D341Med (cell line): ENCODE measurements at places on chromosomes 13 and 19.

DNA sequence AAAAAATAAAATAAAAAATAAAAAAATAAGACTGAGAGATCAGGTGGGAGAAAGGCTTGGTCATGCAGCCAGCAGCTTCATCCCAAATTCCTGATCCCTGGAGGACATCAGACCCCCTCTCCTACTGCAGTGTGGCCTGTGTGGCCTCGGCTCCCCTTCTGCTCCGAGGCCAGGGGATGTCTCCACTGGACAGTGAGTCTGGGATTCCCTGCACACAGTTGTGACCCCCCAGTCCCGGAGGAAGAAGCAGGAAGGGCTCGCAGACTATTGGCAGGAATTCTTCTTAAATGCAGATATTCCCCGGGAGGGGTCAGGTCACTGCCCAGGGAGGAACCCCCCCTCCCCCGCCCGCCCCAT lies 41.9 kb downstream of the ZNF627 start:
- no peak for DNase-seq

DNA sequence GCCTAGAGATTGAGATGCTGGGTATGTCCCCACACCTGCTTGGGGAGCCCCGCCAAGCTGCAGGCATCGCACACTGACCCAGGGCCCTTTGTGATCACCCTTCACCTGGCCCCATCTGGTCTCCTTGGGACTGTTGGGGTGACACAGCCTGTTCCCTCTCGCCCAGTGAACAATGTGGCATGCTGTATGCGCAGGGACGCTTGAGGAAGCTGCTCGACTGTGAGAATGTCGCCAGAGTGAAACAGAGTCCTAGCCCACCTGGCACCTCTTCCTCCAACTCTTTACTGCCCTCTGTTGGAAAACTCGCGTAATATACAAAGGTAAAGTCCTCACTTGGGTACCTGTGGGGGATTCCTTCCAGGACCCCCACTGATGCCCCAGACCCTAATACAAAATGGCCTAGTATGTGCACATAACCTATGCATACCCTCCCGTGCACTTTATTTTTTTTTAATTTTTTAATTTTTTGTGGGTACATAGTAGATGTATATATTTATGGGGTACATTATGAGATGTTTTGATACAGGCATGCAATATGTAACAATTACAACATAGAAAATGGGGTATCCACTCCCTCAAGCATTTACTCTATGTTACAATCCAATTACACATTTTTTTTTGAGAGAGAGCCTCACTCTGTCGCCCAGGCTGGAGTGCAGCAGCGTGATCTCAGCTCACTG lies 9.0 kb downstream of the BLOC1S3 start:
- peak; percentile 73 for DNase-seq

DNA sequence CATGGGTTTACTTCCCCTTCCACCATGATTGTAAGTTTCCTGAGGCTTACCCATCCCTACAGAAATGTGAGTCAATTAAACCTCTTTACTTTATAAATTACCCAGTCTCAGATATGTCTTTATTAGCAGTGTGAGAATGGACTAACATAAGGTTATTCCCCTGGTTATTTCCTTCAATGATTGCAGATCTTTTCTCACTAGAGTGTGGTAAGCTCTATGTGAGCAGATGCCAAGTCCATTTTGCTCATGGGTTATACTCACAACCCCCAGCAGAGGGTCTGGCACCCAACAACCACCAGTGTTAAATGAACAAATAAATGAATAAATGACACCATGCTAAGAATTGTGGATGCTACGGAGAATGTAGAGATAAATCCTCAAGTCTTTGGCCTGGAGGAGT lies 472.8 kb downstream of the LIG4 start:
- DNase-seq: no peak

GRCh38 chr19:41689993-41690800 lies 2.1 kb upstream of the CEACAM7 start:
- no peak for DNase-seq

DNA sequence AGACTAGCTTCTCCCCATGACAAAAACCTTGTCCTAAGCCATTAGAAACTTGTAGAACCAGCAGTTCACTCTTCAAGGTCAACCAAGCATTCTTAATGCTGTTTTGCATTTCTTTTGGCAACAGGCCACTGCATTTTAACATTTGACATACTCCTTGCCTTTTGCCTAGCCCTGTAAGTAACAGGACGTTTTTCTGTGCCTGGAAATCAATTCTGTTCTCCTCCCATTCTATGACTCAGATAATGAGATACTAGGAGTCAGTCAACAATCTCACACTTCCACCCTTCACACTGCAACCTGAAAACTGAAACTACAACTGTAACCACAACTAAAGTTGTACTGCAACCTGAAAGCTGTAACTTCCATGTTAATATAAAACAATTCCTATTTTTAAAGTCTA lies 268.7 kb downstream of the MZT1 start:
- no peak for DNase-seq

DNA sequence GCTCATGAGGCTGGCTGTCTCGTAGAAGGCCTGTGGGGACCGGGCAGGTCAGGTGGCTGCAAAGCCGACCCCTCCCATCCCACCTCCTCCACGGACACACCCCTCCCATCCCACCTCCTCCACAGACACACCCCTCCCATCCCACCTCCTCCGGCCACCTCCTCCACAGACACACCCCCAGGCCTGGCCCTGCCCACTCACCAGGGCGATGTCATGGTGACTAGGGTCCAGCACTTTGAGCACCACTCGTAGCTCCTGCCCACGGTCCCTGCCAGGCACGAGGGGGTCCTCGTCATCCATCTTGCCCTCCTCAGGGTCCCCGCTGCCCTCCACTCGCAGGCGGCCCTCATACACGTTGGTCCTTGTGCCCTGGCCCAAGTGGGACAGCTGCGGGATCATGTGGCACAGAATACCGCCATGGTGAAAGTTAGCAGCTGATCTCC lies 18.8 kb downstream of the TYK2 start:
- no peak for DNase-seq

DNA sequence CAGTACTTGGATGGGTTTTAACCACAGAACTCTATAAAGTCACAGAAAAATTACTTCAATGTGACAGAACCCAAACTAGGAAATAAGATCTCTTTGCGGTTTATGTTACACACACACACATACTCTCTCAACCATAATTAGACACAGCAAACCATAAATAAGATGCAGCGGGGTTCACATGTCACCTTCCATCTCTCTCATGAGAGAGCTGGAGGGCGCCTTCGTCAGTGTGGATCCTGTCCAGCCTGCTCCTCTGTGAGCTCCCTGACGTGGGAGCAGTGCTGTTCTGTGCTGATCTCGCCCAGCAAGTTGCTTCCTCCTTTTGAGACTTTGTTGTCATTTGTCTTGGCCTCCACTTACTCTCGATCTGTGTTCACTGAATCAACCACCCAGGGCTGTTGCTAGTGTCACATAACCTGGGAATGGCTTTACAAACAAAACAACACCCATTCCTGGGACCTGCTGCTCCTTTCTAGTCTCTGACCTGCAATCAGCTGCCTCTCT lies 204.9 kb upstream of the KL start:
- no peak for DNase-seq

DNA sequence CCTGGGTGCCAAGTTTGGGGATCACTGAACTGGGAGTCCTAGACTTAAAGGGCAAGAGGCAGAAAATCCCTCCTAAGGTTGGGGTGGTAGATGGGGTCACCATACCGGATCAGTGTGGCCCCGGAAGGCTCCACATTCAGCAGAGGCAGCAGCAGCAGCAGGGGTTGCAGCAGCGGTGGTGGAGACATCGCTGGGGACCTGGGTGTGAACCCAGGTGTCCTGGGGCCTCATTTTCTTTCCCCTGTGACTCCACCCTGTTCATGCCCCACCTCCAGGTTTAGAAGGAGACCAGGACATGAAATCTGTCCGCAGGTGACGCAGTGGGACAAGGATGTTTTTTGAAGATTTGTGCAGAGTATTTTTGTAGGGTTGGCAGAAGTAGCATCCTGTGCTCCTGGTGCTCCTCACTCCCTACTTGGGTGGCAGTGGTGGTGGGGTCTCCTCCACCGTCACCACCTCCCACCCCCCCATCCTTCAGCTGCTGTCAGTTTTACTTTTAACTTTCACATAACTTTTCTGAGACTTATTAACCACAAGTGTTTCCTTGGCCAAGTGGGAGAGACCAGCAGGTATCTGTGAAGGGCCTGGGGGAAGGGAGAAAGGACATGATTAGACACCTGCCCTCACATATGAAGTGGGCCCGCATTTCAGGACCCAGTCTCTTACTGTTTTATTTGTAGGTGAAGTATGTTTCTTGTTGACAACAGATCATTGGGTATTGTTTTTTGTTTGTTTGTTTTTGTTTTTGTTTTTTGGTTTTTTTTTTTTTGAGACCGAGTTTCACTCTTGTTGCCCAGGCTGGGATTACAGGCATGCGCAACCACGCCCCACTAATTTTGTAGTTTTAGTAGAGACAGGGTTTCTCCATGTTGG lies at the start of gene NAPSA:
TSS of gene NAPSA (minus strand) at position 206 of the 873 bp plus-strand sequence. CDS start at position 188, 18 bp downstream.
- no peak for DNase-seq

DNA sequence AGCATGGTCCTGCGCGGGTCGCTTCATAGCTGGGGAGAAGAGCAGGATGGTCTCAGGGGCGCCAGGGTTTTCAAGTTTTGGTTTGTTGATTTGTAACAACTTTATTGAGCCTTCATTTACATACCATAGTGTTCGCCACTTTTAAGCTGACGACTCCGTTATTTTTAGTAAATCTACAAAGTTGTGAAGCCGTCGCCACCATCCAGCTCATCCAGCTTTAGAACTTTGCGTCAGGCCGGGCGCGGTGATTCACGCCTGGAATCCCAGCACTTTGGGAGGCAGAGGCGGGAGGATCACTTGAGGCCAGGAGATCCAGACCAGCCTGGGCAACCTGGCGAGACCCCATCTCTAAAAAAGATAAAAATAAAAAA lies 404 bp downstream of the C19orf44 start:
- no peak for DNase-seq

- DNase-seq: no peak
Measured at GRCh38 chr19:10884274-10884673, 12.9 kb downstream of the CARM1 start.

GRCh38 chr13:31970231-31970930 lies 61.2 kb upstream of the FRY start:
- DNase-seq: no peak

DNA sequence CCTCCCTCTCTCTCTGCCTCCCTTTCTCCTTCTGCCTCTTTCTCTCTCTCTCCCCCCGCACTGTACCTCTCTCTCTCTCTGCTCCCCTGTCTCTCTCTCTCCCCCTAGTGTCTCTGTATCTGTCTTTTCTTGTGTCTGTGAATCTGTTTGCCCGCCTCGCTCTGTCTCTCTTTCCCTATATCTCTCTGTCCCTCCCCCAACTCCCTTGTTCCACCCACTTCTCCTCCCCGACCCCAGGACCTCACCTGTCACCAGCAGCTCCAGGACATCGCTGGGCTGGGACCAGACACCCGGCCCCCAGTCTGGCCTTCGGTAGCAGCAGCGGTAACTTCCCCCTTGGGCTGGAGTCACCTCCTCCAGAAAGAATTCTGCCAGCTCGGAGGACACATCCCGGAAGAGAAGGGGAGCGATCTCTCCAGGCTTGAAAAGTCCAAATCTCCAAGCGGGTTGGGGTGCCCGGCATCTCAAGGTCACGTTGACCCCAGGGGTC lies 3.9 kb downstream of the OSCAR start:
- no peak for DNase-seq
